ENCODE measurements at places on chromosomes 6 and 20. TPM values are rescaled to one million over a fixed set of nuclear protein-coding genes. Genes with fewer than 3 reads are reported as not detected.

- no peak overlapping the region for H3K4me3 ChIP-seq
- H3K27me3 ChIP-seq: no peaks in the 10 kb centered on the region
- DNase-seq: no peak
- no peak overlapping the region for H3K27ac ChIP-seq
- no peaks in the 10 kb centered on the region for H3K4me1 ChIP-seq
- H3K36me3 ChIP-seq: no peaks in the 10 kb centered on the region
These were observed 14.5 kb upstream of the RGS17 start for GRCh38 chr6:153145591-153145990.

DNA sequence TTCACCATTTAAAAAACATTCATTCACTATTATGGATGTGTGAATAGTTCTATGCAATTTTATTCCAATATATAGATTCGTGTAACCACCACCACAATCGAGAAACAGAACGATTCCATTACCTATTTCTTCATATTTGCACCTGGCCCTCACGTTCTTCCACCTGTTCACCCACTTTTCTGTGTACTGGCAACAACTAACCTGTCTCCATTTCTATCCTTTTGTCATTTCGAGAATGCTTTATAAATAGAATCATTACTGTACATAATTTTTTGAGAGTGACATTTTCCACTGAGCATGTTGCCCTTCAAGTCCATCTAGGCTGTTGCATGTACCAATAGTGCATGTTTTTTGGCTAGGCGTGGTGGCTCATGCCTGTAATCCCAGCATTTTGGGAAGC, 23.2 kb upstream of the STX11 start:
- H3K27ac ChIP-seq: no peak overlapping the region
- no peak for DNase-seq
- H3K4me1 ChIP-seq: peaks cover 3% of the 10 kb centered on the region

DNA sequence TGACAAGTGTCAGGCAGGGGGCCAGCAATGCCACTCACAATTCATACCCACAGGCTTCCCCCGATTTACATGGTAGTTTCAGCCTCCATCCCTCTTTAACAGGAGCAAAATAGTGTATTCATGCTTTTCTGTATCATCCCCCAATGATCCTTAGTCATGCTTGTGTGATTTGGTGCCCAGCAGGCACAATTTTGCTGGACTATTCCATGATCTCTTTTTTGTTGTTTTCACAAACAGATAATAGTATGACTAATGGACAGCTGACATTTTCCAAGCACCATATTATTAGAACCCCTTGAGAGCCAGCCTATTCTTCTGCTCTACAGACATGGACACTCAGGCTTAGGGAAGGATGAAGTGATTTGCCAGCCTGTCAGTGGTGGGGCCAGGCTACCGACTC, 128.2 kb upstream of the RIPOR2 start:
- no peak overlapping the region for H3K27ac ChIP-seq
- no peak overlapping the region for H3K4me3 ChIP-seq
- no peaks in the 10 kb centered on the region for H3K27me3 ChIP-seq
- no peaks in the 10 kb centered on the region for H3K36me3 ChIP-seq
- DNase-seq: no peak

GRCh38 chr6:51260003-51260402, 441.3 kb downstream of the TFAP2B start:
- H3K4me3 ChIP-seq: no peak overlapping the region
- no peaks in the 10 kb centered on the region for H3K4me1 ChIP-seq
- no peak overlapping the region for H3K27ac ChIP-seq
- no peaks in the 10 kb centered on the region for H3K27me3 ChIP-seq
- no peaks in the 10 kb centered on the region for H3K36me3 ChIP-seq

DNA sequence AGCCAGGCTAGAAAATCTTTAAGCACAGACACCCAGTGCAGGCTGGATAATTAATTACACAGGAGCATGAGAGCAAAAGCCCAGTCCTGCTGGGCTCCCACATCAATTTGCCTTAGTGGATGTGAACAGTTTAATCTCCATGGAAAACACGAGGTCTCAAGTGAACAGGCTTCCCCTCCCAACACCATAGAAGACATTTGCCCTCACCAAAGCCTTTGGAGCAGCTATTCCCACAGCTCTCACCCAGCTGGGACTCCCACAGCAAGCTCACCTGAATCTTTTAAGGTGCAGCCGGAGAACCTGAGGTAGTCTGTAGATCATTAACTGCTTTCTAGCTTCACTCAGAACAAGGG, 12.0 kb downstream of the TOMM6 start:
- H3K27ac ChIP-seq: no peak overlapping the region
- H3K4me3 ChIP-seq: no peak overlapping the region
- H3K36me3 ChIP-seq: no peaks in the 10 kb centered on the region

DNA sequence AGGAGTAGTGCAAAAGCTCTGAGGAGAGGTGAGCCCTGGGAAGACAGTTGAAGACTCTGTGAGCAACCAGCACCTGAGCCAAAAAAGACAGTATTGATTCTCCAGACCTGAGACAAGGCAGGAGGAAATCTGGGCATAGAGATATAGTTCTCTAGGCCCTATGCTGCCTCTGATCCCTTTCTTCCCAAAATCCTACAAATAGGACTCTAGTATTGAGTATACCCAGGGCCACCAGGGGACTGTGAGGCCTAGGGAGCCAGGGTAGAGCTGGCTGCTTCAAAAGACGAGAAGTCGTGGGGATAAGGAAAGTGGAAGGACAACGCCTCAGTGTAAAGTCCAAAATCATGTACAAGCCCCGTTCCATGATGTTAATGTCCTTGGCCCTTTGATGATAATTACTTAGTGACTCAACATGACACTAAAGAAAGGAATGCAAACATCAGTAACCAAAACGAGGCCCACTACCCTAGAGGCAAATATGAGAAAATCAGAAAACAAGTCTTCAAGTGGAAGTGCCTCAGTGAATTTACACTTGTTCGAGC, 197.3 kb upstream of the PROKR2 start:
- H3K27ac ChIP-seq: no peak overlapping the region
- no peaks in the 10 kb centered on the region for H3K27me3 ChIP-seq
- H3K4me1 ChIP-seq: no peaks in the 10 kb centered on the region
- no peak overlapping the region for H3K4me3 ChIP-seq
- DNase-seq: peak; percentile 23
- H3K36me3 ChIP-seq: no peaks in the 10 kb centered on the region

DNA sequence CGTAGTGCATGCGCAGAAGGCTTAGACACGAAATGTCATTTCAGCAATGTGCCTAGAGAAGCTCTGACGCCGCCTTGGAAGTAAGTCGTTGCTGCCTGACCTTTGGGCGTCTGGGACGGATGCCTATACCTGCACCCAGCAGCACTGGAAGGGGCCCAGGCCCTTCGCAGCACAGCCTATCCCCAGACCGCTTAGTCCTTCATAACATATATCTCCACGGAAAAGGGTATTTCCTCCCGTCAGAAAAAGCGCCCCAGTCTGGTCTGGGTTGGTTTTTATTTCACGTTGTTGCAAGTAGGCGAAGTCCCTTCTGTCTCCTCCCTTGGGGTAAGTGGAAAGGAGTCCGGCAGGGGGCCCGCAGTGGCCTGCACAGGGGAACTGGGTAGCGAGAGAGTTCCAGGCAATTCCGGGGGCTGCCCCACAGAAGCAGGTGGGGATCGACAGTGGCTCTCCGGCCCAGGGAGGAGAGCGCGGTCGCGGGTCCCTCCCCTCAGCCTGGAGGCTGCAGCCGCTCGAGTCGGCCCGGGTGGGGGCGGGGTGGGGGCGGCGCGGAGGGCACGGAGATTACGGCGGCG, 559 bp upstream of the EYA4 start:
- peaks cover 10% of the 10 kb centered on the region for H3K4me1 ChIP-seq
- H3K27me3 ChIP-seq: peaks cover 43% of the 10 kb centered on the region
- peak; percentile 4 for DNase-seq
- no peak overlapping the region for H3K27ac ChIP-seq
- H3K36me3 ChIP-seq: no peaks in the 10 kb centered on the region
- H3K4me3 ChIP-seq: peak overlapping the region; percentile 62

DNA sequence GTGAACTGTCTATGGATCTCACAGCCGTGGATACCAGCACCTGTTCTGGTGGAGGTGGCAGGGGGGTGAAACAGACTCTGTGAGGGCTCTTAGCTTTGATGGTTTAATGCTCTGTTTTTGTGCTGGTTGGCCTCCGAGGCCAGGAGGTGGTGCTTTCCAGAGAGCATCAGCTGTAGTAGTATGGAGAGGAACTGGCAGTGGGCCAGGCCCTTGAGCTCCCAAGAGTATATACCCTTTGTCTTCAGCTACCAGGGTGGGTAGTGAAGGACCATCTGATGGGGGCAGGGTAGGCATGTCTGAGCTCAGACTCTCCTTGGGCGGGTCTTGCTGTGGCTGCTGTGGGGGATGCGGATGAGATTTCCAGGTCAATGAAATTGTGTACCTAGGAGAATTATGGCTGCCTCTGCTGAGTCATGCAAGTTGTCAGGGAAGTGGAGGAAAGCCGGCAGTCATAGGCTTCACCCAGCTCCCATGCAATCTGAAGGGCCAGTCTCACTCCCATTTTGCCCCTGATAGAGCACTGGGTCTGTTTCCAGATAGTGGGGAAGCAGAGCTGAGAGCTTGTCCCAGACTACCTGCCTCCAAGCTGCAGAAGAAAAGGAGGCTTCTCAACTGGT, 102.7 kb upstream of the AHI1 start:
- no peak for DNase-seq
- no peaks in the 10 kb centered on the region for H3K27me3 ChIP-seq
- H3K4me3 ChIP-seq: no peak overlapping the region
- no peaks in the 10 kb centered on the region for H3K4me1 ChIP-seq
- no peaks in the 10 kb centered on the region for H3K36me3 ChIP-seq

GRCh38 chr6:109795994-109796555, 105.0 kb downstream of the FIG4 start:
- H3K36me3 ChIP-seq: no peaks in the 10 kb centered on the region
- H3K4me3 ChIP-seq: no peak overlapping the region
- H3K27me3 ChIP-seq: no peaks in the 10 kb centered on the region
- H3K27ac ChIP-seq: no peak overlapping the region
- peak; percentile 37 for DNase-seq
- peaks cover 26% of the 10 kb centered on the region for H3K4me1 ChIP-seq

DNA sequence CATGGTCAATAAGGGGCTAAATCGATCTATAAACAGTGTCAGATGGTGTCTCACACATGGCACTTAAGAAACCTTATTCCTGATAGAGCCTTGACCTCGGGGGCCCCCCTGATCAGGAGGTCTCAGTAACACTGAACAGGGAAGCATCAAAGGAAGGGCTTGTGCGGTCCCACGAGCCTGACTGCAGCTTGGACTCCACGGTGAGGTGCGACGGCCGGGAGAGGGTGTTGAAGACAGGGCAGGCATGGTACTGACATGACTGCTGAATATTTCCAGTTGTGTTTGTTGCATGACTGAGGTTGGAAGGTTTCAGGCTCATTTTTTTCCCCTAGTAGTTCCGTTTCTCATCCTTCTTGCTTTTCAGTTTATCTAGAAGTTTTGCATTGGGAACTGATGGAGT, 107.1 kb upstream of the JAG1 start:
- no peak overlapping the region for H3K4me3 ChIP-seq
- no peak for DNase-seq
- H3K27ac ChIP-seq: no peak overlapping the region

C20orf144 gene
- not detected for total RNA-seq

SSTR4 gene
- total RNA-seq: not detected

TRAPPC3L gene
- not detected for total RNA-seq

HUS1B gene
- total RNA-seq: 1.3 TPM

OR12D3 gene
- total RNA-seq: not detected

SH3BGRL2 gene
- total RNA-seq: 14.1 TPM

RAET1G gene
- not detected for total RNA-seq

DOK5 gene
- 0.82 TPM for total RNA-seq

LPA gene
- total RNA-seq: not detected

SHLD1 gene
- total RNA-seq: 2.9 TPM
